Activated CD4-positive, alpha-beta T cell treated with anti-CD3 and anti-CD28 coated beads, Interleukin-2, amount 10 ng/mL, durations not matched to agents 24 days and 14 days (primary cell): ENCODE measurements at places on chromosomes 1 and 21.

- H3K27me3 ChIP-seq: peaks cover 31% of the 10 kb centered on the region
- no peaks in the 10 kb centered on the region for H3K36me3 ChIP-seq
- H3K27ac ChIP-seq: no peak overlapping the region
- no peaks in the 10 kb centered on the region for H3K4me1 ChIP-seq
These were observed 15.1 kb downstream of the SLAMF8 start for GRCh38 chr1:159841749-159842148.

DNA sequence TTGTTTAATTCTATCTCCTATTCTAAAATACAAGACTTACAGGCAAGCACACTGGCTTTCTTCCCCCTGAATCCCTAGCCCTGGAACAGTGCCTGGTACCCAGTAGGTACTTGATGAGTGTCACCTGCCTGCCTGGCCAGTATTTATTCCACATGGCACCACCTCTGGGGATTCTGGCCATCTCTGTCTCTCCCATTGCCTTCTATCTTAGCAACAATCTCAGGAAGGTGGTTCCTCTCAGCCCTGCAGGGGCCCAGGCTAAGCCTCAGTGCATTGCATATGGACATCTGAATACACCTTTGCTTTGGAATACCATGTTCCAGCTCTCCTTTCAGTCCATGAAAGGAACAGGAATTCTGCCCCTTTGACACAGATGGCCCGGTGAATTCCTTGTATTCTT lies 81.0 kb downstream of the HIVEP3 start:
- peaks cover 4% of the 10 kb centered on the region for H3K27me3 ChIP-seq
- H3K4me3 ChIP-seq: no peak overlapping the region
- H3K27ac ChIP-seq: no peak overlapping the region
- peaks cover 3% of the 10 kb centered on the region for H3K4me1 ChIP-seq
- H3K36me3 ChIP-seq: no peaks in the 10 kb centered on the region

GRCh38 chr21:30831194-30831765 lies 1.7 kb upstream of the KRTAP7-1 start:
- peak; percentile 78 for DNase-seq
- no peaks in the 10 kb centered on the region for H3K4me1 ChIP-seq
- no peak overlapping the region for H3K27ac ChIP-seq
- peaks cover 7% of the 10 kb centered on the region for H3K27me3 ChIP-seq
- no peak overlapping the region for H3K4me3 ChIP-seq
- H3K36me3 ChIP-seq: no peaks in the 10 kb centered on the region

GRCh38 chr1:92159593-92159992 lies 58.1 kb upstream of the C1orf146 start:
- H3K27ac ChIP-seq: no peak overlapping the region
- H3K36me3 ChIP-seq: peaks cover 4% of the 10 kb centered on the region
- no peak overlapping the region for H3K4me3 ChIP-seq
- H3K27me3 ChIP-seq: peaks cover 2% of the 10 kb centered on the region
- no peaks in the 10 kb centered on the region for H3K4me1 ChIP-seq

GRCh38 chr1:232248276-232248820 lies 381.6 kb downstream of the SIPA1L2 start:
- H3K4me3 ChIP-seq: no peak overlapping the region
- peaks cover 45% of the 10 kb centered on the region for H3K27me3 ChIP-seq
- no peak for DNase-seq
- no peaks in the 10 kb centered on the region for H3K36me3 ChIP-seq
- H3K27ac ChIP-seq: no peak overlapping the region

DNA sequence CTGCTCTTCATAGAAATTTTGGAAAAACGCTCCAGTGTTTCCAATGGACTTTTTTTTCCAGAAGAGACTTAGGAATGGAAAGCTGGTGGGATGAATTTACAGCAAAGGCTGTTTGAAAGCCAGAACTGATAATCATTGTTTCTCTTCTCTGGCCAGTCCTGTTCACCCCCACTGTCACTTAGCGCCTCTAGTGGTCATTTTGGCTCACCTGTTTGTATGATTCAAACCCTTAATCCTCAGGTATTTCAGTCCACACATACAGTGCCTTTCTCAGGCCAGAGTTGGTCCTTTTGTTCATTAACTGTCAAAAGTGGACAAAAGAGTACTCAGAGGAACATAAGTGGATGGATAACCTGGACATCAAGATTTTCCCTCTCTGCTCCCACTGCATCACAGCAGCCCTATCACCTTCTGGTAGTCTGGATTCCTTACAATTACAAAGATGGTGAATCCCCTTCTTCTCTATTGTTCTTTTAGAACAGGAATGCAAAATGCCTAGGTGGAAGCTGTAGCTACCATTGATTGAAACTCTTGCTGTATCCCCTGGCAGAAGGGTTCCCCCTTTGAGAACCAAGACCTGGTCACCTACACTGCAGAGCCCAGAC lies 177.6 kb upstream of the OLFM3 start:
- DNase-seq: peak; percentile 58
- no peak overlapping the region for H3K27ac ChIP-seq
- no peaks in the 10 kb centered on the region for H3K27me3 ChIP-seq

GRCh38 chr1:32540605-32541004 lies 1.4 kb downstream of the ZBTB8A start:
- H3K36me3 ChIP-seq: no peaks in the 10 kb centered on the region
- no peak overlapping the region for H3K27ac ChIP-seq
- H3K4me3 ChIP-seq: peak overlapping the region; percentile 77
- DNase-seq: no peak
- H3K4me1 ChIP-seq: peaks cover 8% of the 10 kb centered on the region

DNA sequence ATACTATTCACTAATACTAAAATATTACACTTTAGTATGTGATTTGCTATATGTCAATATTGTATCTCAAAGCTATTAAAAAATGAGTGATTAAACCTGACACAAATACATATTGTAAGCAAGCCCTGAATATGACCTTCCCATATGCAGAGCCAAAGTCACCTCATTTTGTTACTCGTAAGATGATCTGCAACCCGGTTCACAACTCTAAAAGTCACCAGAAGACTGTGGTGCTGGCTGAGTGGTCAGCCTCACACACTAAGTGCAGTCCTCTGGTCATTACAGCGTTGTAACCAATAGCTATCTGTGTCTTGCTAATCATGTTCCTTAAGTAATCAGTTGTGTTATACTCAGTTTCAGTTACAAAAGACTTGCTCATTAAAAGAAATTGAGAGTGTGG lies 197.5 kb upstream of the L1TD1 start:
- H3K4me3 ChIP-seq: no peak overlapping the region
- no peak for DNase-seq
- no peak overlapping the region for H3K27ac ChIP-seq
- H3K4me1 ChIP-seq: no peaks in the 10 kb centered on the region
- H3K27me3 ChIP-seq: no peaks in the 10 kb centered on the region
- H3K36me3 ChIP-seq: no peaks in the 10 kb centered on the region

- H3K36me3 ChIP-seq: no peaks in the 10 kb centered on the region
- H3K27me3 ChIP-seq: no peaks in the 10 kb centered on the region
- peaks cover 10% of the 10 kb centered on the region for H3K4me1 ChIP-seq
- no peak overlapping the region for H3K4me3 ChIP-seq
- no peak overlapping the region for H3K27ac ChIP-seq
These were observed 30.3 kb upstream of the CLIC4 start for GRCh38 chr1:24714859-24715520.

- no peaks in the 10 kb centered on the region for H3K36me3 ChIP-seq
- peak overlapping the region; percentile 48 for H3K27ac ChIP-seq
- peaks cover 25% of the 10 kb centered on the region for H3K4me1 ChIP-seq
- peak; percentile 94 for DNase-seq
These were observed 3.1 kb upstream of the SELENON start for GRCh38 chr1:25796811-25797458.

DNA sequence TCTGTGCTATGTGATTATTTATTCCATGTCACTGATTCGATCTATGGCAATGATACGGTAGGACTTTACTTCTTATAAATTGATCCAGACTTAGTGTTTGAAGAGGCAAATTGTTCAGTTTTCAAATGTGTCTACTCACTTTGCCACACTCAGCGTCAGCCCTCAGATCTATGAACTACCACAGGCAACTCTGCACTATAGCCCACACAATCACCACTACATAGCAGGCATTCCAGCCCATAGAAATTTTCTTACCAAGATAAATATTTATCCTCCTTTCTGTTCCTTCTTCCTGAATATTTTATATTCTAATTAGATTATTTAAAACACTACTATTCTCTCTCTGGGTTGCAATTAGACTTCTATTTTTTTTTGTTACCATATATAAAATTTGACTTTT lies 776.1 kb downstream of the BRINP3 start:
- H3K36me3 ChIP-seq: no peaks in the 10 kb centered on the region
- no peaks in the 10 kb centered on the region for H3K4me1 ChIP-seq
- no peak overlapping the region for H3K4me3 ChIP-seq
- H3K27me3 ChIP-seq: no peaks in the 10 kb centered on the region

- no peaks in the 10 kb centered on the region for H3K36me3 ChIP-seq
- no peak for DNase-seq
- H3K4me1 ChIP-seq: peaks cover 23% of the 10 kb centered on the region
- H3K4me3 ChIP-seq: no peak overlapping the region
- no peak overlapping the region for H3K27ac ChIP-seq
- peaks cover 17% of the 10 kb centered on the region for H3K27me3 ChIP-seq
These were observed 113.9 kb downstream of the ADSS2 start for GRCh38 chr1:244337839-244338238.

DNA sequence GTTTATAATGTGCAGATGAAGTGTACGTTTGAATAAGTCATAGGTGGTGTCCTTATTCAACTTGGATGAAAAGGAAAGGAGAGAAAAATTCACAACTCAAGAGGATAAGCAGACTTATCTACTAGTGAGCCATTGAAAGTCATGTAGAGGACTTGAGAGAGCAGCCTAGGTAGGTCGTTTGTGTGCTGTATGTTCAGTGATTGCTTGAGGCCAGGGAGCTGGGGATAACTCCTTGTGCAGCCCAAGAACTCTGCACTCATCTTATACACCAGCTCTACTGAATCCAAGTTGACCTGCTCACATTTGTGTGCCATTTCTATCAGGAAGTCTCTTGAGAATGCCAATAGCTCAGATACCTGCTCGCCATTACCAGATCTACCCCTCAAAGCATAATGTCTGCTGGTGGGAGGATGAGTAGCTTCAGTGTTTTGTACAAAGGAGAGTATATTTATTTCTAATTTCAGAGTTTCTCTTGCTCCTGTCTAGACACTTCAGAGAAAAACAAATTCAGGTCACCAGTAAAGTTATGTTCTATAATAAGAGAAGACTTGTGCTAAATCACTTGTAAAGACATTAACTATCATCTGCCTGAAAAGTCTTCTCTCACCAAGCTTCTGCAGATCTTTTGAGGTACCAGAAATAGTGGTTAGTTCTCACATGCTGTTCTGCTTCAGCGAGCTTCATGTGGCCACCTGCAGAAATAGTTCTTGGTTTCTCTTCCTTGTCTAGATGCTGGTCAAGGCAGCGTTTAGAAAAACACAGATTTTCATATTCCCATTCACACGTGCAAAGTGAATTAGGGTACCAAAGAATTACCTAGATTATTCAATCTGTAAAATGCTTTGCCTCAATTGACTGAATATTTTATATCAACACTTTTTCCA lies 10.8 kb downstream of the S1PR1 start:
- H3K4me3 ChIP-seq: no peak overlapping the region
- no peak for DNase-seq
- peaks cover 16% of the 10 kb centered on the region for H3K36me3 ChIP-seq
